Smooth muscle cell of bladder (primary cell): ENCODE measurements at places on chromosomes 3 and 15. TPM values are rescaled to one million over a fixed set of nuclear protein-coding genes. Genes with fewer than 3 reads are reported as not detected.

GOLGA6L7 gene
- not detected in 2 replicates for total RNA-seq

TMCO5A gene
- not detected in 2 replicates for total RNA-seq

SLC25A20 gene
- total RNA-seq, result 19.5 and 23.3 TPM in 2 replicates

GPR87 gene
- under 0.01 TPM in 1 of 2 replicates, not detected in the other for total RNA-seq

NANOGP8 gene
- 0.14 TPM in 1 of 2 replicates, not detected in the other for total RNA-seq

GRAMD1C gene
- total RNA-seq, result 1.3 and 2.1 TPM in 2 replicates

KCNAB1 gene
- total RNA-seq, result under 0.01 and 0.43 TPM in 2 replicates

ETV5 gene
- 16.4 and 18.5 TPM in 2 replicates for total RNA-seq

LRRC2 gene
- 6.0 and 6.8 TPM in 2 replicates for total RNA-seq

GOLGA6D gene
- total RNA-seq, result not detected in 2 replicates

CCR2 gene
- not detected in 2 replicates for total RNA-seq

LRRC31 gene
- total RNA-seq, result not detected in 2 replicates

SLC22A14 gene
- under 0.01 and 0.18 TPM in 2 replicates for total RNA-seq

TM6SF1 gene
- total RNA-seq, result 0.55 and 1.4 TPM in 2 replicates

PLCH1 gene
- total RNA-seq, result under 0.01 TPM in 2 replicates

TLR9 gene
- total RNA-seq, result under 0.01 TPM in 1 of 2 replicates, not detected in the other

WDR93 gene
- under 0.01 and 0.14 TPM in 2 replicates for total RNA-seq

ERC2 gene
- total RNA-seq, result not detected in 2 replicates

GOLIM4 gene
- 69.0 and 110 TPM in 2 replicates for total RNA-seq

RTP1 gene
- not detected in 2 replicates for total RNA-seq

CLDN1 gene
- 0.14 and 0.18 TPM in 2 replicates for total RNA-seq

C3orf20 gene
- total RNA-seq, result under 0.01 and 0.09 TPM in 2 replicates

ZNF660 gene
- total RNA-seq, result 2.1 and 2.6 TPM in 2 replicates

SRPRB gene
- 103 and 108 TPM in 2 replicates for total RNA-seq

THSD4 gene
- 28.0 and 33.8 TPM in 2 replicates for total RNA-seq

PEAK1 gene
- total RNA-seq, result 77.8 and 82.3 TPM in 2 replicates

CYP19A1 gene
- 4.0 and 7.4 TPM in 2 replicates for total RNA-seq

SEMA3B gene
- 16.5 and 31.8 TPM in 2 replicates for total RNA-seq

DNAJB8 gene
- total RNA-seq, result not detected in 2 replicates

GASK1A gene
- 0.85 and 2.2 TPM in 2 replicates for total RNA-seq

INSYN1 gene
- total RNA-seq, result 2.0 and 5.1 TPM in 2 replicates

CFAP100 gene
- total RNA-seq, result not detected in 2 replicates

DMXL2 gene
- 15.8 and 25.7 TPM in 2 replicates for total RNA-seq

XCR1 gene
- under 0.01 TPM in 2 replicates for total RNA-seq

RTP3 gene
- not detected in 2 replicates for total RNA-seq

PIERCE2 gene
- total RNA-seq, result 1.7 and 1.8 TPM in 2 replicates

PRKCI gene
- 72.0 and 86.7 TPM in 2 replicates for total RNA-seq

SLC2A2 gene
- 0.09 TPM in 1 of 2 replicates, not detected in the other for total RNA-seq

TMCC1 gene
- total RNA-seq, result 9.4 and 11.9 TPM in 2 replicates

CDHR4 gene
- total RNA-seq, result under 0.01 and 0.14 TPM in 2 replicates

THOC7 gene
- 45.6 and 49.8 TPM in 2 replicates for total RNA-seq

CAND2 gene
- total RNA-seq, result 3.1 and 3.2 TPM in 2 replicates

STAC gene
- total RNA-seq, result 1.7 and 3.8 TPM in 2 replicates

SEMA5B gene
- not detected in 2 replicates for total RNA-seq

SLC28A1 gene
- total RNA-seq, result not detected in 2 replicates

SCG3 gene
- not detected in 2 replicates for total RNA-seq

NR1I2 gene
- not detected in 2 replicates for total RNA-seq
